Umbilical cord (tissue), 2 donors: ENCODE measurements at places on chromosomes 1 and 21. TPM values are rescaled to one million over a fixed set of nuclear protein-coding genes. Genes with fewer than 3 reads are reported as not detected.
A peak's percentile ranks its signal among the peaks of the same experiment; 100 is the strongest.

The DIP2A gene
- 29.1 TPM for total RNA-seq

The PIK3CD gene
- 6.0 TPM for total RNA-seq

The CXADR gene
- total RNA-seq, result 26.7 TPM

The IPO13 gene
- 26.5 TPM for total RNA-seq

The ATP1A4 gene
- total RNA-seq, result 0.96 TPM

The DCST1 gene
- total RNA-seq, result not detected

- no peak for DNase-seq
Measured at GRCh38 chr1:42981255-42981805, 22.7 kb upstream of the SLC2A1 start.

DNA sequence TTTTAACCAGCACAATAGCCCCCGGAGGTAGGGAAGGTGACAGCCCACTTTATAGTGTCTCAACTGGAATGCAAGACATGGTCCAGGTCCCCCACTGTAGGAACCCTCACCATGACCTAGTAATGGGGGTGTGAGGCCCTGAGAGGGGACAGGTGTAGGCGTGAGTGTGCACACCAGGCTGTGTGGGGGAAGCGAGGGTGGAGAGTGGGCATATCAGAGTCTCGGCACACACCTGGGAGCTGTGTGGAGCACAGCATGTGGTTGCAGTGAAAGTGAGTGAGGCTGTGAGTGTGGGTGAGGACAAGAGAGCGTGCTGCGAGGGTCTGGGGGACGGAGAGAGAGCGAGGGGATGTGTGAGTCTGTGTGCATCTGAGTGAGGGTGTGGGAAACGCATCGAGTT is 17.1 kb upstream of the RSPO1 start:
- DNase-seq, result no peak

DNA sequence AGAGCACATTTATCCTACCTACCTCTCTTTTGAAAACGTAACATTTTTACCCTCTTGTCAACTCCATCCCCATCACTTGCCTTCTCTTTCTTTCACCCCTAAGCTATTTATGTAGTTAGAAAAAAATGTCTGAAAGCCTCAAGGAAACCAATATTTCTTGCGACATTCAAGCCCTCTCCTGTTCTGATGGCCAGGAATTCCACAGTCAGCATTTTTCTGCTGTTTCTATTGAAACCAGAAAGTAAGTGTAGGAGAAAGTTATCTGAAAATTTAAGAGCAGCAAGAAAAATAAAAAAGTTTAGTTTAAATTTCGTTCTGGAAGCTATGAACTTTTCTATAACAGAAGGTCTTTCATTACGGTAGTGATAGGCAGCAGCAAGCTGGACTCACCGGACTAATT is 247.6 kb upstream of the PBX1 start:
- DNase-seq, result peak; percentile 35

GRCh38 chr1:65527707-65528503 is 107.4 kb downstream of the LEPR start:
- DNase-seq, result no peak

GRCh38 chr1:84692391-84692790 is 2.1 kb upstream of the SSX2IP start:
- DNase-seq, result no peak

GRCh38 chr1:12078938-12079861 is 16.1 kb downstream of the TNFRSF8 start:
- DNase-seq, result peak; percentile 73

GRCh38 chr1:217230412-217230811 is 400.5 kb downstream of the GPATCH2 start:
- DNase-seq, result no peak

- DNase-seq, result no peak
Measured at GRCh38 chr1:92404661-92405060, 82.1 kb downstream of the GFI1 start.

DNA sequence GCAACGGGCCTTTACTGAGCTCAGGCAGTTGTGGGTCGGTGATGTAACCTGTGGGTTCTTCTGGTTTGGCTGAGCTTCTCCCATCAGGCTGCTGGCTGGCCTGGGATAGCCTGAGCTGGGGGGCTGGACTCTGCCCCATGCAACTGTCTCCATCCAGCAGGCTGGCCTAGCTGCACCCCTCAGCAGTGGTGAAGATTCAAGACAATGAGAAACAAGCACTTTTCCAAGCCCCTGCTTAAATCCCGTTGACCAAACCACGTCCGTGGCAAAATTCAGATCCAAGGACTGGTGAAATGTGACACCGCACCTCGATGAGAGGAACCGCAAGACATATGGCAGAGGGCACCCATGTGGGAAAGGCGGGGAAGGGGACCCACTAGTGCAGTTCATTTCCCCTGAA is 25.6 kb downstream of the PRSS38 start:
- no peak for DNase-seq

DNA sequence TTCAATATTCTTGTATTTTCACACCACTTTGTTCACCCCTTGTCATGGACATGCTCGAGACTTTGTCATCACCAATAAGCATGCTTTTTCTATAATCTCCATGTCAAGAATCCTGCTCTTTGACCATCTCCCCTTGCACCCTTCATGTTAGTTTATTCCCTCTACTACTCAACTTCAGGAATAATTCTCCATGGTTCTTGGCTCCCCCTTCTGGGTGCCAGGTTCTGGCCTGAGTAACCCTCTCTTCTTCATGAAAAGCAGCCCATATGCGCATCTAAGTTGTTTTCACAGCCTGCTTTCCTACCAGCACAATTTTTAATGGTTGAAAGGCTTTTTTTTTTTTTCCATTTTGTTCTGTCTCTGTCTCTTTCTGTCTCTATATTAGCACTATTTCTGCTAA is 160.7 kb downstream of the LEPR start:
- DNase-seq, result no peak

GRCh38 chr1:210428696-210429095 is 100.0 kb downstream of the HHAT start:
- no peak for DNase-seq

GRCh38 chr1:183845681-183846080 is 40.8 kb downstream of the RGL1 start:
- no peak for DNase-seq

GRCh38 chr21:41396558-41397075 is 29.4 kb upstream of the MX1 start:
- DNase-seq, result peak; percentile 28

DNA sequence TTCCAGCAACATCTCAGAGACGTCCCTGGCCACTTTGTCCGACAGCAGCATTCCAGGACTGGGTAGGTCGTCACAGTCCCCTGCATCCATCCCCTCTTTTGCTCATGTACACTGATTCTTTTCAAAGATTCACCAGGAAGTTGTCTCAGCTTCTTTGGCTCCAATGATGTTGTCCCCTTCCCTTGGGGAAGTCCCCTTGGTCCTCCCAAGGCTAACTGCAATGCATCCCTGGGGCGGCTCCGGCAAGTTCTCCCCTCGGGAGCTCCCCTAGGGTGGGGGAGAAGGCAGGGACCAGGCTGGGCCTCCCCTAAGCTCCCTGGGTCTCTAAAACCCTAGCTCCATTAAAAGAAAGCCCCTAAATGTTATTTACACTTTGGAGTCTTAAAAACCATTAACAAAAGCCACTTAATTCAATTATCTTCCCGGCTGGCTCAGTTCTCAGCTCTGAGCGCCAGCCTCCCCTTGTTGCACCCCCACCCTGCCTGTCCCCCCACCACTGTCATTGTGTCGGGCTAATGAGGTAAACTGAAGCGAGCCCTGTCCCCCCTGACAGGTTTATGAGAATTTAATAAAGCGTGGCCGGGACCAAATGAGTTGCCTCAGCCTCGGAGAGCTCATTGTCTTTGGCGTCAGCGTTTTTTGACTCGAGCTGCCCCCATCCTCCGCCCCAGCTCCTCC is 25.3 kb downstream of the KNCN start:
- no peak for DNase-seq

GRCh38 chr1:215777370-215777925 is 210.3 kb downstream of the KCTD3 start:
- DNase-seq, result no peak

GRCh38 chr1:201456499-201457309 is 12.3 kb downstream of the PHLDA3 start:
- DNase-seq, result peak; percentile 87

GRCh38 chr1:59597420-59598119 is 217.2 kb upstream of the HOOK1 start:
- DNase-seq, result no peak

DNA sequence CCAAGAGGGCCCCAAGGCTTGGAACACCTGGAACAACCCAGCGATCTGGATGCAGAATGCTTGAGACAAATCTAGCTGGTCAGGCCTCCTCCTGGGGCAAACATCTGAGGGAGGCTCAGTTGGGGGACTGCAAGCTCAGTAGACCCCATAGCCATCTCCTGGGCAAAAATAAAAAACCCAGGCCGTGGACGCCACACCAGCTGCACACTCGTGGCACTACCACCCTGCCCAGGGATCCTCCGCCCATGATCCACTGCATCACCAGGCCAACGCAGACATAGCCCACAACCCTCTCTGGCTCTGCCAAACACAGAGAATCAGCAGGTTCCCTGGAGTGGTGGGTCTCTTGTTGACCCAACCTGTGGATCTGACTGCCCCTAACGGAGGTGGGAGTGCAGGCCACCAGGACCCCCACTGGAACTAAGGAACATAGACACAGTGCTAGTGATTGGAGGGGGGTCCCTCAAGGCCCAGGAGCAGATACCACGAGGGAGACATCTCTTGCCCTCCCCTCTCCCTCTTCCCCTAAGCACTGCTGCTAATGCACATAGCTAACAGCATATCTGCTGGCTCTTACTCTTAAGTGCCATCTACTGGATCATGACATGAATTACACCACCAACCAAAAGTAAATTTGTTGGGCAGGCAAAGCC is 147.2 kb downstream of the CHD1L start:
- DNase-seq, result peak; percentile 29

GRCh38 chr1:168105846-168106245 is 30.9 kb downstream of the GPR161 start:
- no peak for DNase-seq

DNA sequence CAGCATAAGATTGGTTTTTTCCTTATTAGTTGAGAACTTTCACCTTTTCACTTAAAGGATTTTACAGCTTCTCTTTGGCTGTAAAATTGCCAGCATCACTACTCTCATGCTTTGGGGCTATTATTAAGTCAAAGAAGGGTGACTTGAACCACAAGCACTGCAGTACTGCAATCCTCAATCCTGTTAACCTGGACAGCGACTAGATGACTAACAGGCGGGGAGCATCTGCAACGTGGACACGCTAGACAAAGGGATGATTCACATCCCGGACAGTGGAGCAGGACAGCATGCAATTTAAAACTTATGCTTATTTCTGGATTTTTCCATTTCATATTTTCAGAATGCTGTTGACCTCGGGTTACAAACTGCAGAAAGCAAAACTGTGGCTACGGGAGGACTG is 8.1 kb downstream of the ARV1 start:
- DNase-seq, result no peak

DNA sequence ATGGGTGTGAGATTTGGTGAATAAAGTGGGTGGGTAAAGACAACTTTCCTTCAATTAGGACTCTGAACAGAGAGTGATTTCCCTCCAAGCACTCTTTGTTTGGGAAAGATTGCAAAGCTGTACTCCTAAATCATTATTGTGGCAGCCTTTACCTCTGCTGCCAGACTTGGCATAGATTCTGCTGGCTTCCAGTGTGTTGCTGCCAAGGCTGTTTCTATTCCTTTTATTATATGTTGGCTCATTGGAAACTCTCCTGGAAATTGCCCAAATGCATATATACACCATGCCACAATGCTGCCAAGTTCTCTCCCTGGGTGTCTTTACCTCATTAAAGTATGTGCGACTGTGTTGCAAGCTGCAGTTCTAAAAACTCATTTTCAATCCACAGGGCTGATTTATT is 668.0 kb downstream of the MRPL39 start:
- DNase-seq, result no peak

DNA sequence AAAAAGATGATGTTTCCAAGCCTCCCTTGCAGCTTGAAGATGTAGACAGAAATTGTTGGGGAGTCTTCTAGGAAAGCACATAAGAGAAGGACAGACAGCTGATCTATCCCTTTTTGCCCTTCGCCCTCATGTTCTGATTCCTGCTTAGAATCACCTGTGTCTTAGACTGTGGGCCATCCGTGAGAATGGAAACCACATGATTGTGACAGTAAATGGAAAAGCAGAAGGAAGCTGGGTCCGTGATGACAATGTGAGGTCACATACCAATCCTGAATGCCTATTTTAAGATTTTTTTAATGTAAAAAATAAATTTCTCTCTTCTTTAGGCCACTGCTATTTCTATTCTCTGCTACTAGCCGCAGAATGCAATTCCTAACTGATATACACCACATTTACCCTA is 67.7 kb upstream of the C1orf87 start:
- no peak for DNase-seq
